ENCODE measurements at places on chromosomes 12 and 14.

GRCh38 chr12:57889500-57889989 lies 43.0 kb upstream of the CTDSP2 start:
- DNase-seq: peak; percentile 99

GRCh38 chr14:75379246-75379929 lies 48.4 kb upstream of the JDP2 start:
- no peak for DNase-seq

- DNase-seq: no peak
These were observed 692.9 kb downstream of the BCL11B start for GRCh38 chr14:98579140-98579539.

GRCh38 chr12:130947028-130947613 lies 6.6 kb upstream of the ADGRD1 start:
- DNase-seq: no peak

DNA sequence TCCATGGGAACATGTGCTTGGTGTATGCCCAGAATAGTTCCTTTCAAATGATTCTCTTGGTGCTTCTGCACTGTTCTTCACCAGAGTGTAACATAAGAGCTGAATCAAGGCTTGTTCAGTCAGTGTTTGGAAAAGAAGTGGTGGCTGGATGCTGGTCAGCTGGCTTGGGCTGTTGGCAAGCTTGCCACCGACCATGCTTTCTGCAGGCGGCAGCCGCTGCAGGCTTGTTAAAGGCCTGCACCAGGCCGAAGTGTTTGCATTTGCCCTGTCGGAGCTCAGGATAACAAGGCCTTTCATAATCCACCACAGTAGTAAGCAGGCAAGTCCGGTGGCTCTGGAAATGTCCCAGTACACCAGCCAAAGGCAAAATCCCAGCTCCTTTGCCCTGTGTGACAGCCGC lies 26.9 kb downstream of the DAAM1 start:
- peak; percentile 79 for DNase-seq

GRCh38 chr14:93369713-93370266 lies 22.8 kb downstream of the COX8C start:
- DNase-seq: no peak
